Stimulated activated CD8-positive, alpha-beta memory T cell treated with anti-CD3 and anti-CD28 coated beads, Interleukin-4, amount 100 ng/mL, for 24 hours (primary cell): ENCODE measurements at places on chromosomes 4 and X.
A peak's percentile ranks its signal among the peaks of the same experiment; 100 is the strongest.

DNA sequence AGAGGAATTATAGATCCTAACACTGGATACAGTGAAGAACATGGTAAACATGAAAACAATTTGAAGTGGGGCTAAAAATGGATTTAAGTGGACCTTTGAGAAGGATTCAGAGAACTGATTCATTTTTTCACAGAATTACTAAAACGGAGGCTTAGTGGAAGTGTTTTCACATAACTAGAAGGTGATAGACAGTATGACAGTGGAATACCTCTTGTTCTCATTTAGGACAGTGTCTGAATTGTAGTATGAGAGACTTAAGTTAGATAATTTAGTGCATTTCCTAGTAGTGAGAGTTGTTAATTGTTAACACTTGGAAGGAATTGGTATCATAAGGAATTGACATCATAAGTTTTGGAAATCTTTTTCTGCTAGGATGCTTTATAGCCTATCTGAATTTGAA, 64.1 kb downstream of the FIP1L1 start:
- DNase-seq: no peak

- DNase-seq: peak; percentile 30
Measured at GRCh38 chr4:5758741-5759140, 47.7 kb downstream of the EVC start.

- no peak for DNase-seq
Measured at GRCh38 chr4:107044170-107044569, 8.1 kb upstream of the DKK2 start.

DNA sequence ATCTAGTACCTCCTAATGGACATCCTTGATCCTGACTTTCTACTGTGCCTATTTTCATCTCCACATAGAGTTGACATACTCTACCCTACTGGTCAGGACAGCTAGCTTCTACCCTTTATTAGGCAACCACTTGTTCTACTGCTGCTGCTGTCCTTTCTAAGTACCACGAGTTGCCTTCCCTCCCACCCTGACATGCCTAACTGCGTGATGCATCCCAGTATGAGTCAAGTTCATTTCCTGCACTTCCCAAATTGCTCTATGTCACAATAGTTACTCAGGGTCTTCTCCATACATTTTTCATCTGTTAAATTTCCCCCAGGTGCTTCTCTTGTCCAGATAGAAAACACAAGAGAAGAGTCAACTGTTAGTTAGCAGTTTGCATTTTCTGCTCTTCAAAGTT, 133.4 kb downstream of the TBC1D19 start:
- no peak for DNase-seq

GRCh38 chrX:2284133-2284532, 216.6 kb downstream of the DHRSX start:
- no peak for DNase-seq

DNA sequence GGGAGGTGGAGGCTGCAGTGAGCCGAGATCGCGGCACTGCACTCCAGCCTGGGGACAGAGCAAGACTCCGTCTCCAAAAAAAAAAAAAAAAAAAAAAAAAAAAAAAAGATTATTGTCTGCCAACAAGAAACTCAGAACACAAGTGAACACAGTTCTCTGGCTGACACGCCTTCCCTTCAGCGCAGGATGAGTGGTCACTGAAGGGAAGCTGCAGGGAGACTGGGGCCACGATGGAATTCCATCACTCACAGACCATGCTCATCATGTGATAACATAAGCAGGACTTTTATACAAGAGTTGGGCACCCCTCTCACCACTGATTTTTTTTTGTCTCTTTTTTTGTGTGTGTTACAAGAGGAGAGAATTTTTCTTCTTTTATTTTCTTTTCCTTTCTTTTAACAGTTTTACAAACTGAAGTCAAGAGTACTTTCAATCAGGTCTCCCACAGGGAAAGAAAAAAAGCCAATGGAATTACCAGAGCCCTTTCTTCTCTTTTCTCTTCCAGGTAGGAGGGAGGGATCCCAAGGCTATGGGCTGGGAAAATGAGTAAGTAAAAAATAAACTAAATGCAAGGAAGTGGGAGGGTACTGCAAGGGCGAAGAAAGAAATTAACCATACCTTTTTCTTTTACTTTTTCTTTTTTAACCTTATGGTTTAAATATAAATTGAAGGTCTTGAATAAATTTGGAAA, 435.6 kb downstream of the GPM6A start:
- no peak for DNase-seq

DNA sequence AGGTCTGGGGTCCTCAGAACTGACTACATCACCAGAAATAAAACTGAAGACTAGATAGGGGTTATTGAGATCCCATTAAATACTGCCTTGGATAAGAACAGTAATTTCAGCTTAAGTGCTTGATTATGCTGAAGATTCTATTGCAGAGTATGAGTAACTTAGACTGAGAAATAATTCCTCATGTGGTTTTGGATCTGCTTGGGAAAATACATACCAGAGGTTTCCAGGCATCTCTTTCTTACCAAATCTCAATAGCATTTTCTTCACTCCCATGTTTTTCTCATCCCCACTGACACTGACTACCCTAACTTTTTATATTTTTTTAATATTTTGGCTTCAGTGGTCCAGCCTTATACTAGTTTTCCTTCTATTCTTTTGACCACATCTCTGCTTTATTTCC, 92.0 kb upstream of the TEX13D start:
- no peak for DNase-seq

GRCh38 chr4:137993232-137993631, 248.9 kb downstream of the SLC7A11 start:
- no peak for DNase-seq

GRCh38 chrX:153411255-153411987, at the start of gene ZFP92:
ZFP92 (plus strand) TSS chrX:153411472; CDS start chrX:153418323, 6,851 bp downstream.
- peak; percentile 31 for DNase-seq

GRCh38 chrX:3522101-3522650, 175.7 kb upstream of the MXRA5 start:
- no peak for DNase-seq

- no peak for DNase-seq
Measured at GRCh38 chr4:187827631-187828030, 167.9 kb upstream of the ZFP42 start.

GRCh38 chr4:15231265-15232091, 196.4 kb upstream of the C1QTNF7 start:
- peak; percentile 59 for DNase-seq

- DNase-seq: no peak
Measured at GRCh38 chr4:73673286-73673685, 53.0 kb upstream of the RASSF6 start.

DNA sequence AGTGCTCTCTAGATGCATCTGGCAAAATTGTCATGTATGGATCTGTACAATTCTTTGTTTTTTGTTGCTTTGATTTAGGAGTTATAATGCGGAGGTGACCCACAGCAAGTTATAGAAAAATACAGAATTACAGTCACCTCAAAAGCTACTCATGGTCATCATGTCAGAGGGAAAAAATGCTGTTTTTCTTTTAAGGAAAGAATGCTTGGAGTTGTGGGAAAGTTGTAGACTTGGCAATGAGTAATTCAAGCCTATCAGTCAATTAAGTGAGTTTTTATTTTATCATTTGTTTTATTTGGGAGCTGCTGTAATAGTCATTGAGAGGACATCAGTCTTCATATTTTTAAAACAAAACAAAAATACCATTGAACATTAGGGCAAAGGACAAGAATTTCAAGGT, 16.4 kb downstream of the FHL1 start:
- no peak for DNase-seq

DNA sequence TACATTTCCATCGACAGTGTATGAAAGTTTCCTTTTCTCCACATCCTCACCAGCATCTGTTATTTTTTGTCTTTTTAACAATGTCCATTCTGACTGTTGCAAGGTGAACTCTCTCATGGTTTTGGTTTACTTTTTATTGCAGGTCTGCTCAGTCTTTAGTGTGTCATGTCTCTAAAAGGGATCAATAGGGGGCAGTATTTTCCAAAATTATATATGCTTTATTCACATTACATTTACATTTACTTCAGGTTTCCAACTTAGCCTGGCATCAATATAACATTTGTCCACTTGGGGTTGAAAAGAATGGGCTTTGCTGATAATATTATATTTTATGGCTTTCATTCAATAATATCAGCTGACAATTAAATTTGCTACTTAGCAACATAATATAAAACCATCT, 265.0 kb upstream of the SLITRK2 start:
- DNase-seq: no peak

DNA sequence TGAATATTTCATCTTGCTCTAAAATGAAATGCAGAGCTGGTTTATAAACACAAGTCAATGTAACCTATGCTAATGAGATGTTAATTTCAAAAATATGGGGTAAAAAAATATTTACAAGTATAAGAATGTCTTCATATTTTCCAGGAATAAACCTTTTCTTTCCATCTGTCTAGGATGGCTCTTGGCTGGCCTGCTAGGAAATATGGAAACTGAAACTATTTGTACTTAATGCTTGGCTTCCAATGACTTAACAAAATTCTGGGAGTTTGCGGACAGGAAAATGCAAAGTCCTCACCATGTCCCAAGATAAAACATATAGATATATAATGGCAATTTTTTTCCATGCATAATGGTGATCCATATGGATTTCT, 168.1 kb downstream of the SCFD2 start:
- DNase-seq: no peak

- DNase-seq: no peak
Measured at GRCh38 chrX:24005028-24005427, 22.0 kb downstream of the KLHL15 start.

GRCh38 chrX:154472685-154473632, 6.1 kb downstream of the LAGE3 start:
- no peak for DNase-seq

DNA sequence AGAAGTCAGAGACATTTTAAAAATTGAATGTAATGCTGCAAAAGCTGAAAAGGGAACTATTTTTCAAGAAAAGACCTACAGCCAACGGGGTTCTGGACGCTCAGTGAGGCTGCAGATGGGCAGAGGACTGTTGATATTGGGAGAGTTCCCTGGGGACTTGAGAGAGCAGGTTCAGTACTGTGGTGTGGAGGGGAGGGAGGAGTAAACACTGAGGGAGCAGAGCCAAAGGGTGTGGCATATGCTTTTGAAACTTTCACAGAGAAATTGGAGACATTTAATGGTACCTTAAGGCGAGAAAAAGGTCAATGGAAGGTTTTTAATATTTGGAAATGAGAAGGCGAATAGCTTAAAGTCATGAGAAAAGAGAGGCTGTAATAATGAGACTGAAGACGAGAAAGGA, 62.2 kb upstream of the GPM6A start:
- DNase-seq: no peak

DNA sequence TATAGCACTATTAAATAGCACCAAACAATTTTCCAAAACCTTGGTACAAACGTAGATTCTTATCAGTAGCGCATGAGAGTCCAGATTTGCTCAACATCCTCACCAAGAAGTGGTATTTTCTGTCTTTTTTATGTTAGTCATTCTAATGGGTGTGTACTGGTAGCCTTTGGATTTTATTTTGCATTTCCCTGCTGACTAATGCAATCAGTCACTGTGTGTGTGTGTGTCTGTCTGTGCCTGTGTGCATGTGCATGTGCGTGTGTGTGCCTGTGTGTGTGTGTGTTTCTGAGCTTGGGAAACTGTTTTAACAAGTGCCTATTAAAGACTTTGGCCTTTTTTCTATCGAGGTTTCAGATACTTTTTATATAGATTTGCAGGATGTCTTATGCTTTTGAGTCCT, 82.2 kb upstream of the MAGEA10 start:
- no peak for DNase-seq
